ENCODE measurements at places on chromosomes 12 and 14.

DNA sequence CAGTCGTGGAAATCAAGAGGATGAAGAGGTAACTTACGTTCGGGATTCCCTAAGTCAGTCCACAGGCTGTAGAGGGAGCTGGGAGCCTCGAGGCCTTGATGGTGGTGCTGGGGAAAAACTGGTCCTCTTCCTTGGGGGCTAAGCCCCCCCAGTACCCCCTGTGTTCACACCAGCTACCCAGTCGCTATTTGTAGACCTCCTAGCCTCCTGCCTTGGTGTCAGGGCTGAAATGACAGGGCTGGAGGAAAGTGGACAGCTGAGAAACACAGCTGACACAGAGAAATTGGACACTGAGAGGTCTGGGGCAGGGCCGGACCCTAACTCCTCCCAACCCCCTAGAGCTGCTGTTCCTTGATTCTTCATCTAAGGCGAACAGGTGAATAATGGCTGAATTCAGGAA, at the start of gene STAC3:
Gene STAC3, minus strand, starts transcription at position 232 of the 400 bp plus-strand sequence. CDS start 1,551 bp downstream, outside the sequence.
- no peak for DNase-seq
- H3K4me1 ChIP-seq = no peaks in the 10 kb centered on the region
- H3K27me3 ChIP-seq = no peaks in the 10 kb centered on the region
- H3K27ac ChIP-seq = no peak within 1 kb of the TSS

DNA sequence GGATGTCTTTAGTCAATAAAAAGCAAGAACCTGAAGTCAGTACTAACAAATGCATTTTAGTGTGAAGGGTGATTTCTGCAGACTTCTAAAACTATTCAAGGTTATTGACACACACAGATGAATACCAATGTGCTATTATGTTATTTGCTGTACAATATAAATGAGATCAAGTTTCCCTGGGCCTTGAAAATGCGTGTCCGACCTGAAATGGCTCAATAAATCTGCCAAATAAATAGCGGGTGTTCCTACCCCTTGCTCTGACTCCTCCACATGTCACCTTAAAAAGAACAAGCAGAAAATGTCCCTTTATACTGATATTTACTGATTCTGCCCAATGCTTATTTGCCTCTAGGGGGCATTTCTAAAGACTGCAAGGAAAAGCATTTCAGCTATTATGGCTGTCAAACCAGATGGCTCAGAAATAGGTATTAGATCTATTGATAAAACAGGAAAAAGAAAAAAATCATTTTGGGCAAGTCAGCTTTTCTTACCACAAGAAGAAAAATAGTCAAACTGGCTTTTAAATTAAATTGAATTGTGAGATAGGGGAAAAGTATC, 367.3 kb upstream of the KITLG start:
- H3K27ac ChIP-seq = peak overlapping the region; percentile 48
- H3K4me1 ChIP-seq = peaks cover 66% of the 10 kb centered on the region
- DNase-seq = no peak
- H3K27me3 ChIP-seq = no peaks in the 10 kb centered on the region
- H3K4me3 ChIP-seq = no peak overlapping the region

DNA sequence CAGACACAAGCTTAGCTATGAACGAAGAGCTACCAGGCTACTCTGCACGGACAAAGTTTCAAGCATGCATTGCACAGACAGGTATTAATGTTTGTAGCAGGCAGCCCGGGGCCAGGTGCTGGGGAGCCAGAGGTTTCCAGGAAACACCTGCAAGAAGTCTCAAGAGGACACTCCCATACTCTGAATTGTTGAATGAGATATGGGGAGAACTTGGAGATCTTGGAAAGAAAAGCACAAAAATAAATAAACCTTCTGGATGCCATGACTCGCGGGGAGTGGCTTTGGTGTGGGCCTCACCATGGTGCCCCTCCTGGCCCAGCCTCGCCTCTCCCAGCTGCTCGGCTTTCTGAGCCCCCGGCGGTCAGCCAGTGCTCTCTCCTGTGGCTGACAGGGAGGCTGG, 186.8 kb downstream of the TTC7B start:
- no peak overlapping the region for H3K27ac ChIP-seq
- H3K4me3 ChIP-seq = no peak overlapping the region
- no peaks in the 10 kb centered on the region for H3K27me3 ChIP-seq
- no peaks in the 10 kb centered on the region for H3K36me3 ChIP-seq

- no peak for DNase-seq
- no peaks in the 10 kb centered on the region for H3K36me3 ChIP-seq
- H3K4me3 ChIP-seq = peak overlapping the region; percentile 83
- H3K4me1 ChIP-seq = peaks cover 12% of the 10 kb centered on the region
- peak overlapping the region; percentile 30 for H3K27ac ChIP-seq
Measured at GRCh38 chr12:30754383-30754749, 385 bp downstream of the CAPRIN2 start.

GRCh38 chr14:104891664-104892530, 26.8 kb downstream of the CEP170B start:
- DNase-seq = peak; percentile 29
- H3K4me1 ChIP-seq = no peaks in the 10 kb centered on the region
- no peaks in the 10 kb centered on the region for H3K27me3 ChIP-seq
- H3K36me3 ChIP-seq = no peaks in the 10 kb centered on the region

DNA sequence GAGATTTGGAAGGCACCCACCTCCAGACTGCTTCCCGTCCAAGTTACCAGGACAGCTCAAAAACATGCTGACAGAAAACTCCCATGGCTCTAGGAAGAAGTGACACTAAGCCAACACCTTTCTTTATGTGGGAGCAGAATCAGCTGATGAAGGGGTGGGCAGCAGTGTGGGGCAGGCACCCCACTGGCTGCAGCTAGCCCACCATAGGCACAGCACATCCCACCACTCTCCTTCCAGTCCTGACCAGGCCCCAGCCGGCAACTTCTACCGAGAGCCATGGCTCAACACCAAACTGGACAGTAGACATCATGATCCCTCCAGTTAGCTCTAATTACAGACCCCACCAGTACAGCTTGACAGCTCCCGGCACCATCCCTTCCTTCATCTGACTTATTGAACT, 45.0 kb downstream of the SH2B3 start:
- no peaks in the 10 kb centered on the region for H3K4me1 ChIP-seq
- H3K4me3 ChIP-seq = no peak overlapping the region
- no peak overlapping the region for H3K27ac ChIP-seq
- no peaks in the 10 kb centered on the region for H3K27me3 ChIP-seq
- H3K36me3 ChIP-seq = peaks cover 5% of the 10 kb centered on the region

DNA sequence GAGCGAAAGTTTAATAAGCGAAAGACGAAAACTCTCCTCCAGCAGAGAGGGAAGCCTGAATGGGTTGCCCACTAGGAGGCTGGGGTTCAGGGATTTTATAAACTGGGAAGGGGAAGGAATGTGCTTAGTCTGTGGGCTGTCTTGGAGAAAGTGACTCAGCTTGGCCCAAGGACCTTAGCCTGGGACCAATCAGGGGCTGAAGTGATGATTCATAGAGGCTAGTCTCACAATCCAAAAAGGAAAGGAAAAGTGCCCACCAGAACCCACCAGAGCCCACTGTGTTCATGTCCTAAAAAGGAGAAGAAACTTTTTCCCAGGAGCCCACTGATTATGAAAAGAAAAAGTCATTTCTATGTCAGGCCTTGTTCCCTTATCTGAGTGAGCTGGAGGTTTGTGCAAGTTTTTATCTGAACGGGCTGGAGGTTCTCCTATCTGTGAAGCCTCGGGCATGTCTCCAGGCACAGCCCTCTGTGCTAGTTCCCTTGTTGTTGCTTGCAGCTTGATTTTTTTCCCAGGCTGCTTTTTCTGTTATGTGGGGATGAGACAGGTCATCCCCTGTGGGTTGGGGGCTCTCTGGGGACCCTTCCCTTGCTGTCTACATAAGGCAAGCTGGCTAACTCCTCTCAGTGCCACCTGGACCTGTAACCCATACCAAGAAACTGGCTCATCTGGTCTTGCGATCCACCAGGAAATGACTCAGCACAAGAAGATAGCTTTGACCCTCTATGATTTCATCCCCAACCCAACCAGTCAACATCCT, 8.3 kb upstream of the GOLGA5 start:
- H3K27ac ChIP-seq = peak overlapping the region; percentile 41
- no peaks in the 10 kb centered on the region for H3K27me3 ChIP-seq
- DNase-seq = no peak

DNA sequence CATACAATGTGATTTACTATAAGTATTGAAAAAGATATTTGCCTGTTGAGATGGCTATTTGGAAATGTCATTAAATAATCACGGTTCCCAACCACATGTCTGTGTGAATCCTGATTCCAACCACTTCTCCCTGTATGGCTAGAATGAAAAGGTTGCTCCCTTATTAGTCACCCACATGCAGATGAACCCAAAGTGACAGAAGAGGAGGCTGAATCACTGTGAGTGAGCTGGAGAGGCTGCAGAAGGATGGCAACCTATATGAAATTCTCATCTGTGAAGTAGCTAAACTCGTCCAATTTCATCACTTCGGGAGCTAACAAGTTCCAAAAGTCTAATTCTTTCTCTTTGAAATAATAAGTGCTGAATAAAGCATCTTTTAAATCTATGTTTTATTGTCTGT, 300.5 kb downstream of the PRKD1 start:
- no peak for DNase-seq
- no peak overlapping the region for H3K4me3 ChIP-seq
- no peak overlapping the region for H3K27ac ChIP-seq
- no peaks in the 10 kb centered on the region for H3K27me3 ChIP-seq

- H3K27me3 ChIP-seq = no peaks in the 10 kb centered on the region
- no peak overlapping the region for H3K4me3 ChIP-seq
- DNase-seq = no peak
- H3K27ac ChIP-seq = no peak overlapping the region
- H3K4me1 ChIP-seq = no peaks in the 10 kb centered on the region
Measured at GRCh38 chr12:66768293-66768692, 89.4 kb upstream of the GRIP1 start.

- H3K4me1 ChIP-seq = peaks cover 45% of the 10 kb centered on the region
- H3K4me3 ChIP-seq = no peak overlapping the region
- no peaks in the 10 kb centered on the region for H3K27me3 ChIP-seq
- no peak overlapping the region for H3K27ac ChIP-seq
Measured at GRCh38 chr12:1698720-1699119, 7.8 kb downstream of the ADIPOR2 start.

DNA sequence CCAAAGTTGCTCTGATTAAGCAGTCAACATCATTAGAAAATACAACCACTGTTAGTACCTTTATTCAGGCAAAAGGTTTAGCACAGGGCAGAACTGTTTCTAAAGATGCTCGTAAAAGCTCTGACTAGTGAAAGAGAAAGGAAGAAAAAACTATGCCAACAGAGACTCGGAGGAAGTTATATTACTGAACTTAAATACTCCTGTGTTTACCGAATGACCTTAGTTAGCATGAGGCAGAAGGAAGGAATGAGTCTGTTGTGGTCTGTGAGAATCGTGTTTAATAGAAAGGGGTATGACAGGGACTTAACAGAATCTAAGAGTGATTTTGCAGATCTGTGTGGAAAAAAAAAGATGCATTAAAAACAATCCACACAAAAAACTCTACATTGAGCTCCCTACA, 84.1 kb upstream of the OVCH1 start:
- H3K36me3 ChIP-seq = no peaks in the 10 kb centered on the region
- no peak overlapping the region for H3K27ac ChIP-seq
- no peak overlapping the region for H3K4me3 ChIP-seq
- no peak for DNase-seq

DNA sequence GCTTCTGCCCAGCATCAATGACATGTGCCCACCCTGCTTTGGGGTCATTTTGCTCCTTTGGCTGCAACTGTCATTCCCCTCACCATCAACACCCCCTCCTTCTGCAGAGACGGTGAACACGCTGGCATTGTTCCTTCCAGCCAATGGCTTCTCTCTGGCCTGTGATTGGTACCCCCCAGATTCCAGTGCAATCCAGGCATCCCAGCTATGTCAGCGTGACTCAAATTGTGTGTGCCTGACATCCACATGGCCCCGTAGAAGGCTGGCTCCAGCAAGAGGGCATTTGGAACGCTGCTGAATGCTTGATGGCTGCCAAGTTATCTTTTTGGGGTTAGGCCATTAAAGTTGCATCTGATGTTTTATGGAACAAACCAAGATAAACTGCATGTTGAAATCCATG, 21.0 kb upstream of the CCND2 start:
- H3K27me3 ChIP-seq = 0 out of 2 replicates have a peak, but pooled peaks cover 1% of the 10 kb centered on the region
- no peaks in the 10 kb centered on the region for H3K36me3 ChIP-seq
- H3K27ac ChIP-seq = no peak overlapping the region
- H3K4me1 ChIP-seq = no peaks in the 10 kb centered on the region

GRCh38 chr12:129701631-129702101, 202.2 kb downstream of the TMEM132D start:
- no peak overlapping the region for H3K27ac ChIP-seq
- no peaks in the 10 kb centered on the region for H3K36me3 ChIP-seq
- DNase-seq = no peak
- no peaks in the 10 kb centered on the region for H3K4me1 ChIP-seq
- no peak overlapping the region for H3K4me3 ChIP-seq

DNA sequence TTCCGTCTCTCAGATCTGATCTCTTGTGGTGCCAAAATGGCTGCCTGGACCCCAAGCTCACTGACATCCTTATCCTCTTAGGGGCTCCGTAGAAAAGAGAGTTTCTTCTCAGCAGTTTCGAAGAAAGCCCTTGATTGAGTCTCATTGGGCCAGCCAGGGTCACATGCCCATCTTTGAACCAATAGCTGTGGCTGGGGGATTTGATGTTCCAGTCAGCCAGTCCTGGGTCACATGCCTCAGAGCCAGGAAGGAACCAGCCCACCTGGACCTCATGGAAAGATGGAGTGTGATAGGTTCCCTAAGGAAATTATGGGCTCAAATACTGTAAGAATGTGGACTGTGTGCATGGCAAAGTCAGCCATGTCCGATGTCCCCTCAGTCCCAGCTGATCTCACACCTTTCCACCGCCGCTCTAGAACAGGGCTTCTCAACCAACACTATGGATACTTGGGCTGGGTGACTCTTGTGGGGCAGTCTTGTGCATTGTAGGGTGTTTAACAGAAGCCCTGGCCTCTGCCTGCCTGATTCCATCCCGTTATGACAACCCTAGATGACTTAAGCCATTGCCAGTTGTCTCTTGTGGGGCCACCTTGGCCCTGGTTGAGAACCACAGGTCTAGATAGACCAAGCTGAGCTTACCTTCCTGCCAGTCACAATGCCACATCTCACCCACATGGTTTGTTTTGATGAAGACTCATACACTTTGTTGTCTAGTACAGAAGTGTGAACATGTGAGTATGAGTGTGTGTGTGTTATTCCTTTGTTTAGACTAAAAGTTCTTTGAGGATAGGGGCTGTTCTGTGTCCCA, 163.9 kb downstream of the ADGRD1 start:
- no peaks in the 10 kb centered on the region for H3K4me1 ChIP-seq
- H3K27me3 ChIP-seq = no peaks in the 10 kb centered on the region
- no peak overlapping the region for H3K4me3 ChIP-seq

- no peaks in the 10 kb centered on the region for H3K27me3 ChIP-seq
- peak overlapping the region; percentile 32 for H3K27ac ChIP-seq
- no peak overlapping the region for H3K4me3 ChIP-seq
- no peak for DNase-seq
- H3K36me3 ChIP-seq = peaks cover 11% of the 10 kb centered on the region
Measured at GRCh38 chr12:57143454-57143853, 4.0 kb downstream of the LRP1-AS start.
